Cerebellar nuclear complex (tissue), 1 donor: ENCODE measurements at places on chromosomes 4 and X.
A peak's percentile ranks its signal among the peaks of the same experiment; 100 is the strongest.

- DNase-seq: no peak
Observed at GRCh38 chr4:137083571-137084135, 448.6 kb downstream of the PCDH18 start.

DNA sequence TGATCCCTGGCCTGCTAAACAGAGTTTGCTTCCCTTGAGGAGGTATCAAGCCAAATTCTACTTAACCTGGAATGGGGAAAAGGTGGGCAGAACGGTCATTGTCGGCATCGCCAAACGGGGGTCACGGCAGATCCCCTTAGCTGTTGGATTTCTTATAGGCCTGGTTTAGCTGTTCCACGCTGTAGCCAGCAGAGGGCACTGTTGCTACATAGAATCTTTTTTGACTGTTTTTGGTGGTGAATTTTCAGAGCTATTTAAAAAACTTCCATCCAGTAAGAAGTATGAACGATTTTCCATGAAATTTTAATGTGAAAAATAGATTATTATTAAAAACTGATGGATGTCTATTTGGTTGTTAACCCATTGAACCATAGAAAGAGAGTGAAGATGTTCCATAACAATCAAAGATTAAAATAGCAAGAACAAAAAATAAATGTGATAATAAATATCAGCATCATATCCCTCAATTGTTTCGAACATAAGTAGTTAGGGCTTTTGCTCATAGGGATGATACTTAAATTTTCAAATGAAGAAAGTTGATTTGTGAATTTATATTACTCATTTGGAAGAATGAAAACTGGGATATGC, 56.6 kb downstream of the LINC00632 start:
- peak; percentile 3 for DNase-seq

DNA sequence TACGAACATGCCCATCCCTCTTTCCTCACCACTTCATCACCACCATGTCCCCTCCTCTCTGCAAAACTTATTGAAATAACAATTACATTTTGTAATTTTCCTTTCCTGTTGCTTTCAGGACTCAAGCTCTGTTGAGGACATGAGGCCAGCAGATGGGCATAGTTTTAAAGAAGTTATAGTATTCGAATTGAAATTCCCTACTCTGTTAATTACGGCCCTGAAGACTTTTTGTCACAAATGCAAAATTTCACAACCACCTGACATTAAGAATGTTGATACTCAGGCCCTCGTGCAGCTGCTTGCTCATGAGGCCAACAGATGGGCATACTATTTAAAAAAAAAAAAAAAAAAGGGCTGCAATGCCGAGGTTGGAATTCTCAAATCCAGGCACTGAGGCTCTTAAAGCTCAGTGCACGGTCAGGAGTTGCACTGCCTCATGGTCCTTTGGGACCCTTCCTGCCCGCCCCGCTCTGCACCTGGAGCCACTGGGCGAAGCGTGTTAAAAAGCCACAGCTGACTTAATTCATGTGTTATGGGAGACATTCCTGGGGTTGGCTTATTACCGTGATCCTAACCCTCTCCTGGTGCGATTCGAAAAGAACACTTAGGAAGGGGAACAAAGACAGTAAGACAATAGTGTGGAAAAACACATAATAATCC, 34.2 kb upstream of the FAT1 start:
- no peak for DNase-seq

- DNase-seq: no peak
Observed at GRCh38 chrX:40012868-40013265, 84.9 kb downstream of the BCOR start.

GRCh38 chr4:14837860-14838259, 164.4 kb upstream of the CPEB2 start:
- DNase-seq: no peak

GRCh38 chrX:46611658-46612362, 38.2 kb downstream of the CHST7 start:
- DNase-seq: no peak

DNA sequence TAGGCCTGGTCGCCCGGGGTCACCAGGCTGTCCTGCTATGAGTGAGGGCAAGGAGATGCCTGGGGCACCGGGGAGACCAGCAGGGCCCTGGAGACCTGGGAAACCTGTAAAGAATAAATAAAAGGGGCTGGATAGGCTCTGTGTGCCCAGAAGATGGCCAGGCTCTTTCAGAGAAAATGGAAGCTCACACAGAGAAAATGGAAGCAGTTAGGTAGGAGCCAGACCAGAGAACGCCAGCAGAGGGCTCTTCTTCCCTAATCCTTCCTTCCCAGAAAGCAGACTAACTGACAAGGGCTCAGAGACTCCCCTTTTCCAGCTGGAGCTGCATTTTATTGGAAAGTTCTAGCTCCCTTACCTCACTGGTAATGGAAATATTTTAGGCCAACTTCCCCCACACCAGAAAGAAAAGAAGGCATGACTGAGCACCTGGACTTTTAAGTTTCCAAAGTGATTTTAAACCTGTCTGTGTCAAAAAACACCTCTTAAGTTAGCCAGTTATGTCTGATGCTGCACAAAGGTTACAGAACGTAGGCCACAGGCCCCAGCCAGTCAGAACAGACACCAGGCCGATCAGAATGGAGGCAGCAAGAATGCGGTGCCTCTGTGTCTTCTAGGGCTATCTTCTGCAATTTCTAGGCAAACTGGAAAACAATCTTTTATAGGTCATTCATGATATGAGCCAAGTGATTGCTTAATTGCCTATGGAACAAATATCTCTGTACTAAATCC, 74.0 kb downstream of the ATG4A start:
- no peak for DNase-seq

GRCh38 chr4:115149106-115149505, 35.7 kb upstream of the NDST4 start:
- no peak for DNase-seq

- DNase-seq: no peak
Observed at GRCh38 chr4:122914292-122914904, 8.0 kb downstream of the NUDT6 start.

GRCh38 chrX:46572340-46572936, 1.1 kb upstream of the CHST7 start:
- no peak for DNase-seq

DNA sequence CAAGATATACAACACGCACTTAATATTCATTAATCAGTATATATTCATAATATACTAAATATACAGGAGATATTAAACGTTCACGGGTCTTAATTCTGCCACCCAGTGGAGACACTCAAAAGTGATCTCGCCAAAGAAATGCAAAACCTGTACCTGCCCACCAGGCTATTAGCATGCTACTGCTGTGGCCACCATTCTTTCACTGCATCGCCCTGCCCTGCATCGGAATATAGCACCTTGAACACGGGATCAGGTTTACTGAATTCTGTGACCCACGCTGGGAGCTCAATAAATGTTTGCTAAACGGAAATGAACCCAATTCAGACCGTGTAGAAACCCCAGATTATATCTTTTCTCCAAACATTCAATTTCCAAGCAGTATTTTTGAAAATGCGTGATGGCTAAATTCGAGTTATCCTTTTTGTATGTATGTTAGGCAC, 840 bp upstream of the CLCN3 start:
- DNase-seq: peak; percentile 33

- DNase-seq: no peak
Observed at GRCh38 chrX:9456250-9457074, 8.4 kb upstream of the TBL1X start.

- DNase-seq: no peak
Observed at GRCh38 chr4:163673848-163674697, 179.6 kb downstream of the TMA16 start.

- DNase-seq: no peak
Observed at GRCh38 chrX:53939127-53939526, 105.1 kb downstream of the PHF8 start.

GRCh38 chrX:98067611-98068010, 1183.9 kb downstream of the RPA4 start:
- no peak for DNase-seq

- DNase-seq: no peak
Observed at GRCh38 chr4:71392109-71392508, 53.3 kb downstream of the SLC4A4 start.

GRCh38 chr4:22412013-22412412, 103.9 kb downstream of the ADGRA3 start:
- no peak for DNase-seq

- DNase-seq: no peak
Observed at GRCh38 chr4:102713096-102713495, 47.7 kb downstream of the MANBA start.

DNA sequence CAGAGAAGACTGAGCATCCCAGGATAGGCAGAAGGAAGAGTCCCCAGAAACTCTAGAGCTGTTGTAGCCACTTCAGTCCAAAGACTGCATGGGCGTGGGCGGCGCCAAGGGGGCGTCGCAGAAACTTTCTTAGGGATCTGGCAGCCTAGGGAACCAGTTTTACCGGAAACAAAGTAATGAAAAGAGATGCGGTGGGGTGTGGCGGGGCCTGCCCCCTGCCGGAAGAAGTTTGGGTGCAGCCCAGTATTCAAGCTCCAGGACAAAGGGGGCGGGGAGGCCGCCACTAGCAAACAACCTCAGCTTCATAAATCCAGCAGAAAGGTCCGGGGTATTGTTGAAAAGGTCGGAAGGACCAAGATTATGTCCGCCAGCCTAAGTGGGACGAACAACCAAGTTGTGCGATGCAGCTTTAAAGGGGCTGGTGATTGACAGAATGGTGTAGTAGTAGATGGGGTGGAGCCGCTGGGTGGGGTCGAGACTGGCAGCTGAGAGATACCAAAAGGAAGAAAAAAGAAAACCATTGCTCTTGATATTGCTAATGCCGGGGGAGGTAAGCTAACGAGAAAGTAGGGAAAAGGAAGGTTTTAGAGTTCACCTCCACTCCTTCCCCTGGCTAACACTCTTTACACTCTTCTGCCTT, 190.5 kb downstream of the RRAGB start:
- no peak for DNase-seq

- DNase-seq: no peak
Observed at GRCh38 chrX:12700745-12701144, 90.5 kb upstream of the PRPS2 start.

DNA sequence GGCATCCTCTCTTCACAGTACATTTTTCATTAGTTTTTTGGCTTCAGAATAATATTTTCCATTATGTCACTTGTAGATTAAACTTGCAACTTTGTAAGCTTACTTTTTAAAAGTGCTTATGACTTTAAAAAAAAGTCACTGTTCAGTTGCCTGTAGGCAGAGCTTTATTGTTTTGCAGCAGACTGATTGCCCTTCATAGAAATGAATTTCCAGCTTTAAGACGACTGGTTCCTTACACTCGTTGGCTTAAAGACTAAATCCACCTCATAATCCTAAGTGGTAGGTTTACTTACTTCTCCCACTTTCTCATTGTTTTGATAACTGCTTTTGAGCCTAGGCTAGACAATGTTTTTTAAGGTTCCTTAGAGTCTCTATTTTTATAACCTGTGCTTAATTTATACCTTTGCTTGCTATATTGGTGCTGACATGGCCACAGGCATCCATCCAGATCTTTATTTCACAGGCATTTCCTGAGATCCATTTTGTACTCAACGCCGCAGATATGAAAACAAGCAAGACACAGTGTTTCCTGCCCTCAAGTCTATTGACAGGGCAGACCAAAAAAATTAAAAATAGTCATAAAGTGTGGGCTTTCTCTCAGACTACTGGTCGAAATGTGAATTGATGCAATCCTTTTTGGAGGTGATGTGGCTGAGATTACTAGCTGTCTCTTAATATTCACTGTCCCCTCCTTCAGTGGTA, 12.6 kb upstream of the IL13RA2 start:
- no peak for DNase-seq

GRCh38 chr4:134544303-134544770, 342.7 kb upstream of the PABPC4L start:
- no peak for DNase-seq

DNA sequence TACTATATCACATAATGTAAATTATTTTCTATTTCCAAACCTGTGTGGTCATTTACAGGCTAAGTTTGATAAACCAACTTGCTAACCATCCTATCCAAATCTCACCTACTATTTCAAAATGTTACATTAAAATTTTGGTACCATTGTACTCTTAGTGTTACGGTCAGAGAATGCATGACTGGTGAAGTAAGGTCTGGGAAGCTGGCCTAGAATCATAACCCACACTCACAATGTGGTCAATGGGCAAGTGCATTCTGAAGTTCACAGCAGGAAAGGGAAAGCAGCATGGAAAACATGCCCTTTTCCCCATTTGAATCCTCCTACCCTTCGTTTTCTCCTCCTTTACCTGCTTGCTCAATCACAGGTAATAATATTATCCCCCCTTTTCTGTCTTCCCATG, 54.4 kb downstream of the PPP3CA start:
- no peak for DNase-seq

GRCh38 chr4:42344749-42345148, 52.5 kb upstream of the SHISA3 start:
- DNase-seq: no peak

DNA sequence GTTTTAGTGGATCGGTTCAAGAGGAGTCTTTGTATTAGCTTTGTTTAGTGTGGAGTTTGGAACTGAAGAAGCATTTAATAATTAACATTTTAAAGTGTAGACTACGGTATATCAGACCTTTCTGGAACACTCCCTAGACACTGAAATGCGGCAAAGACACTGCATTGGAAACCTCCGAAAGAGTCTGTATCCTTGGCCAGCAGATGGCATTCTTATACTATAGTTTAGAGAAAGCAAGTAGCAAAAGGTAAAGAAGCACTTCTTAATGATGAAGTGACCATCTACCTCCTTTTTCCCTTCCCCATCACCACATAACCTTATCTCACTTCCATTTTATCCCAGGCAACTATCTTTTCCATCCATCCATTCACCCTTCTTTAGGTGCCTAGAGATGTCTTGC, 7.6 kb downstream of the FABP2 start:
- no peak for DNase-seq

- no peak for DNase-seq
Observed at GRCh38 chr4:183632689-183633088, 26.3 kb downstream of the RWDD4 start.

DNA sequence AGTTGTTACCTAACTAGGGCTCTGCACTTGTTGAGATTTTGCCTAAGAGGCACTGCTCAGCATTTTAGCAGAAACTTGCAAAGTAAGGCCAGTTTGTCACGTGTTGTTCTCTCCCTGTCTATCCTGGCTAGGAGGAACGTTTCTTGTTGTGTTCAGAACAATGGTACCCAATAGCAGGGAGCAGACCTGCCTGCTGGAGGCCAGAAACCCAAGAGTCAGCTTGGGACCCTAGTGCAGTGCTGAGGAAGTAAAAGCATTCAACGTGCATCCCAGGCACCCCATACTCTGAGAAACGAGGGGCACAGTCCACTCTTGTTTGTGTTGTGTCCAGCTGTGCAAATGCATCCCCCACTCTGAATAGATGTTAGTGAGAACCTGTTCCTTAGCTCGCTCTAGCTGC, 42.4 kb downstream of the SOD3 start:
- no peak for DNase-seq

- DNase-seq: no peak
Observed at GRCh38 chr4:114839986-114840385, 241.4 kb downstream of the UGT8 start.

GRCh38 chrX:81278616-81279015, 76.7 kb downstream of the SH3BGRL start:
- no peak for DNase-seq

DNA sequence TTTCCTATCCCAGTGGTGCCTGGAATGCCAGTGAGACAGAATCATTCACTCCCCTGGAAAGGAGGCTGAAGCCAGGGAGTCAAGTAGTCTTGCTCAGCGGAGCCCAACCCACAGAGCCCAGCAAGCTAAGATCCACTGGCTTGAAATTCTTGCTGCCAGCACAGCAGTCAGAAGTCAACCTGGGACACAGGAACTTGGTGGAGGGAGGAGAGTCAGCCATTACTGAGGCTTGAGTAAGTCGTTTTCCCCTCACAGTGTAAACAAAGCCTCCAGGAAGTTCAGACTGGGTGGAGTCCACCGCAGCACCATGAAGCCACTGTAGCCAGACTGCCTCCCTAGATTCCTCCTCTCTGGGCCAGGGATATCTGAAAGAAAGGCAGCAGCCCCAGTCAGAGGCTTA, 283.2 kb upstream of the CPEB2 start:
- no peak for DNase-seq
